ENCODE measurements at places on chromosomes 4 and X. TPM values are rescaled to one million over a fixed set of nuclear protein-coding genes. Genes with fewer than 3 reads are reported as not detected.

- peak; percentile 86 for DNase-seq
Measured at GRCh38 chr4:176404621-176405020, 84.9 kb downstream of the SPCS3 start.

GRCh38 chr4:113435893-113436292, 325.6 kb downstream of the CAMK2D start:
- peak; percentile 75 for DNase-seq

GRCh38 chrX:27915617-27916016, 65.6 kb downstream of the DCAF8L1 start:
- peak; percentile 24 for DNase-seq

DNA sequence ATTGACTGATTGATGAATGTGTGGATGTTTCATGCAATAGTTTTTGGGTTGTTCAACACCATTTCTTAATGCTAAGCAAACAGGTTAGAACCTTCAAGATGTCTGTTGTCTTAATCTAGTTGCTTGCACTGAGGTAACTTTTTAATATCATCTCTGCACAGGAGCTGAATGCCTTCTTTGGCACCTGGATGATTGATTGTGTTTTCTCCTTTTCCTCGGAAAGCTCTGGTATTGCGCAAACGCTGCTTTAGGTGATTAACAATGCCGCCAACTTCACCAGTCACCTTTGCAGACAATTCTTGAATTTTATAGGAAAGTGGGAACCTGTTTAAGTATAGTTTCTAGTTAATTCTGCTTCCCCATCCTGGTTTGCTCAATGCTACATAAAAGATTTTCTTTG, 48.2 kb downstream of the RTL9 start:
- DNase-seq = no peak

DNA sequence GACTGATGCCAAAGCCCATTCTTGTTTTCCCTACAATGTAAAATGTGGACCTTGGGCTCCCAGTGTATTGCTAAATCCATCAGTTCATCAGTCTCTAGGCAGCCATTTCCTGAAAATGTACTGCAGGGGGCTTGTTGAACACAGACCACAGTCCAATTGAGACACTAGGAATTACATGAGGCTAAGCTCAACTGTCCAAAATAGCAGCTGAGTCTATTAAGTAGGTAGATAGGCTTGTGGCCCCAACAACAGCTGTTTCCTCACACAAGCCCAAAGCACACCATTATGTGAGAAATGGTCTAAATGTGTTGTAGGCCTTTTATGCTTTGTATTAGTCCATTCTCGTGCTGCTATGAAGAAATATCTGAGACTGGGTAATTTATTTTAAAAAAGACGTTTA, 60.0 kb upstream of the PAK3 start:
- DNase-seq = no peak

DNA sequence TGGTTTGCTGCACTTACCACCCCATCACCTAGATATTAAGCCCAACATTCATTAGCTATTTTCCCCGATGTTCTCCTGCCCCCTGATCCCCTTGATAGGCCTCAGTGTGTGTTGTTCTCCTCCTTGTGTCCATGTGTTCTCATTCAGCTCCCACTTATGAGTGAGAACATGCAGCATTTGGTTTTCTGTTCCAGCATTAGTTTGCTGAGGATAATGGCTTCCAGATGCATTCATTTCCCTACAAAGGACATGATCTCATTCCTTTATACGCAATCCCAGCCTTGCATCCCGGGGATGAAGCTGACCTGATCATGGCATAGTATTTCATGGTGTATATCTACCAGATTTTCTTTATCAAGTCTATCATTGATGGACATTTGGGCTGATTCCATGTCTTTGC, 99.0 kb upstream of the DCAF12L2 start:
- no peak for DNase-seq

DNA sequence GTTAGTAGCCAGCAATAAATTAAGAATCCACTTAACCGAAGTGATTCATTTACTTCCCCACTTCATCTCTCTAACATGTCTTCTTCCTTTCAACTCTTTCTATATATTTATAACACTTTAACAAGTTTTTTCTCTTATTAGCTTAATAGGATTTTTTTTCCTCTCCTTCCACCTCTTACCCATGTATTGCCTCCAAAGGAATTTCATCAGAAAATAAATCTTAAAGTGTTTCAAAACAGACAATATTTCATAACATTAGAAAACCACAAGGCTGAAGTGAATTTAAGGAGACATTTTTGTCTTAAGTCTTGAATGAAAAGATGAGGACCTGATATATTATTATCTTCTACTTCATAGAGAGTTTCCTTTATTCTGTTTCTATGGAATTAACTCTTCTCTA, 101.5 kb downstream of the PDGFC start:
- peak; percentile 21 for DNase-seq

DNA sequence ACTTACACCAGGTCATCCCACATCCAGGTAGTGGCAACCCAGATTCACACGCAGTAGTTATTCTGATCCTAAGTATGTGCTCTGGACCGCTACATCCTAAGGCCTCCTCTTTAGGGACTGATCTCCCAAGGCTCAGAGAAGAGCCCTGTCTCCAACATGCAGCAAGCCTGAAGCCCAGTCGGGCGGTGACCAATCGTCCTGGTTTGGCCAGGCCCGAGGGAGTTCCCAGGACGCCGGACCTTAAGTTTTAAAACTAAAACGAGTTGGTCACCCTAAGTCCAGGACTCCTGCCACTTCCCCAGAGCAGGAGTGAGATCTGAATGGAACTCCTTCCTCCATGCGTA, 385 bp downstream of the LYAR start:
- no peak for DNase-seq

GRCh38 chr4:183171484-183172267, 72.6 kb downstream of the WWC2 start:
- peak; percentile 25 for DNase-seq

DNA sequence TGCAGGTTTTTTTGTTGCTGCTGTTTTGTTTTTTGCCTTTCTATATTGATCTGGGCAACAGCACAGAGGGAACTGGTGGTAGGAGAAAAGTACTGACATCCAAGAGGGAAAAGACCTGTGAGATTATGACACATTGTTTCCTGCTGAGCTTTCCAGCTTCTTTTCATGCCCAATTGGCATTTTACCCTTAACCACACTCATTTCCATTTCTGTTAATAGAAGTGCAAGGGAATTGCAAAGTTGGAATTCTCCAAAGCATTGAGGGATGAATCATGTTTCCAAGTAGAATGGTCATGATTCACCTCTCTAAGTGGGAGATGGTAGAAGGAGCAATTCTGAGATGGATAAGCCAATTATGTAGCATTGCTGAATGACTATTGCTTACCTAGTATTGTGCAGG, 161.5 kb downstream of the PPARGC1A start:
- peak; percentile 89 for DNase-seq

DNA sequence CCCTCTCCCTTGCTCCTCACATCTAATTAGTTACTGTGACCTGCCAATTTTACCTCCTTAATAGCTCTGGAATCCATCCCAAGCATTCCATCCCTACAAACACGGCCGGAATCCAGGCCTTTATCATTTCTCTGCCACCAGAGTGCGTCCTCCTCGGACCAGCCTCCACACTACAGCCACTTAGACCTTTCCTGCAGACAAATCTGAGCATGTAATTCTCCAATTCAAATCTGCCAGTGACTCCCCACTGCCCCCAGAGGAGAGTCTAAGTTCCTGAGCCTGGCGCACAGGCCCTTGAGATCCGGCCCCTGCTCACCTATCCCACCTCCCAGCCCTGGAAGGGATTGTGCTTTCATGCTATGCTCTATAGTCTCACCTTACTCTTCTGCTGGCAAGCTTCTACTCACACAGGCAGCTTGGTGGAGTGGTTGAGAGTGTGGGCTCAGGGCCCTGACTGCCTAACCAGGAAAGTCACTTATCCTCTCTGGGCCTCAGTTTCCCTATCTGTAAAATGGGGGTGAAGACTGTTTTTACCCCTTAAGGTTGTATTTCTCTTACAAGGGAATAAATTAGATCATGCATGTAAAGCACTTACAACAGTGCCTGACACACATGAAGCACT, 31.2 kb downstream of the PJA1 start:
- DNase-seq = peak; percentile 69

GRCh38 chrX:45851434-45851991, 650.8 kb upstream of the DIPK2B start:
- DNase-seq = no peak

DNA sequence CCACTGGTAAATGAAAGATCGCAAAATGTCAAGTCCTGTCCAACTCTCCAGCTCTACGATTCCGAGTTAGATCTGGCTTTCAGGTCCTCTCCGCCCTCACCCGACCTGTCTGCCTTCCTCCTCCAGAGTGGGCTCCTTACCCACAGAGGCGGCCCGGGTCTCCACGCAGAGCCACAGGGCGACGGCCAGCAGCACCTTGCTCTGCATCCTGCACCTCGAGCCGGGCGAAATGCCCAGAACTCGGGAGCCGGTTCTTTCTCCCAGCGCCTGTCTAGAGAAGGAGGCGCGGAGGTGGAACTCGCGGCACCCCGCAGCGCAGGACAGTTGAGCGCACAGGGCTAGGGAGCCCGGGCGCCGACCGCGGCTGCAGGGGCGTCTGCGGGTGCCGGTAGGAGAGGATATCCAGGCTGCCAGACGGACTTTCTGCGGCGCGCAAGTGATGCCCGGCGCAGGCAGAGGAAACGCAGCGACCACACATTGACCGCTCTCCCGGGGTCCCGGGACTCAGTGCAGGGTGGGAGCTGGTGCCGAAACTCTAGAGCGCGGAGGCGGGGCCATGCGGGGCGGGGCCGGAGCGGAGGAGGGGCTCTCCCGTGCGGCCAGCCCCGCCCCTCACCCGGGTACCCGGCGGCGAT, at the start of gene KDR:
Gene KDR (minus strand): TSS at position 509 of the 635 bp plus-strand sequence. CDS start 302 bp downstream, at position 207.
- no peak for DNase-seq

DNA sequence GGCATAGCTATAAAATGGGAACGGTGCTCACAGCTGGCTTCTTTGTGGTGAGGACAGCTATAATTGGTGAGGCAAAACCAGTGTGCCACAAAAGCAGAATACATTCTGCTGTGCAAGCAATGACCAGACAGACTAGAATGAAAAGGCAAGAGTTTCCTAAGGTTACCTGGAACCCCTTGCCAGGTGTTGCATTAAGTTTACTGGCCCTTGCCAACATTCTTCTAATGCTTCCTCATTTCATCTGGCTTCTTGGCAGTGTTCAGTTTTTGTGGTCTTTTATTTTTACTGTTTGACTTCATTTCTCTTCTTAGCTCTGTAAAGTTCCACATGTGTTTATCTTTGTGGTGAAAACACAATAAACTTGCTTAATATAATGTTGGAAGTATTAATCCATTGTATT, 131.4 kb downstream of the PTTG2 start:
- DNase-seq = peak; percentile 70

Gene HMGN5
- total RNA-seq = 0.83 TPM

Gene GPAT3
- total RNA-seq = 5.3 TPM

Gene PRRG3
- not detected for total RNA-seq

Gene TLR1
- 1.1 TPM for total RNA-seq
